Activated CD8-positive, alpha-beta T cell treated with anti-CD3 and anti-CD28 coated beads, Interleukin-2, amount 10 ng/mL, durations not matched to agents 7 days and 5 days (primary cell): ENCODE measurements at places on chromosomes 12 and 14. TPM values are rescaled to one million over a fixed set of nuclear protein-coding genes. Genes with fewer than 3 reads are reported as not detected.

GRCh38 chr12:13788626-13789025 is 192.8 kb downstream of the GRIN2B start:
- DNase-seq: no peak
- H3K27me3 ChIP-seq: no peaks in the 10 kb centered on the region
- H3K4me3 ChIP-seq: no peak overlapping the region
- no peaks in the 10 kb centered on the region for H3K4me1 ChIP-seq
- H3K36me3 ChIP-seq: no peaks in the 10 kb centered on the region

DNA sequence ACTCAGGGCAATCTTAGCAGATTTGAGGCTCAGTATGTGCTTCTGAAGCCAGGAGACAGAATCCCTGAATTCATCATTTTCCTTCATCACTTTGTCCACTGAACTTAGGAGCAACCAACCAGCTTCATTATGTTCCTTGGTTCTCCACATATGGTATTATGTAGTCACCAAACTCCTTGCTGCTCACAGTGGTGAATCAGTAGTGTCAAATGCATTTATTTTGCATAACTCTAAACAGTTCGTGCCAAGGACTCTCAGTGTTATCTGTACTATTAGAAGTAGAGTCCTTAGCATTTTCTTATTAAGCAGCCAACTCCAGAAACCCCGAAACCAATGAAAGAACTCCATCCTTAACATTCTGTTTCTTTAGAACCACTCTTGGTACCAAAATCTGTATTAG is 466.9 kb upstream of the RGS6 start:
- DNase-seq: no peak
- H3K4me3 ChIP-seq: no peak overlapping the region
- H3K27me3 ChIP-seq: no peaks in the 10 kb centered on the region
- H3K36me3 ChIP-seq: peaks cover 26% of the 10 kb centered on the region

DNA sequence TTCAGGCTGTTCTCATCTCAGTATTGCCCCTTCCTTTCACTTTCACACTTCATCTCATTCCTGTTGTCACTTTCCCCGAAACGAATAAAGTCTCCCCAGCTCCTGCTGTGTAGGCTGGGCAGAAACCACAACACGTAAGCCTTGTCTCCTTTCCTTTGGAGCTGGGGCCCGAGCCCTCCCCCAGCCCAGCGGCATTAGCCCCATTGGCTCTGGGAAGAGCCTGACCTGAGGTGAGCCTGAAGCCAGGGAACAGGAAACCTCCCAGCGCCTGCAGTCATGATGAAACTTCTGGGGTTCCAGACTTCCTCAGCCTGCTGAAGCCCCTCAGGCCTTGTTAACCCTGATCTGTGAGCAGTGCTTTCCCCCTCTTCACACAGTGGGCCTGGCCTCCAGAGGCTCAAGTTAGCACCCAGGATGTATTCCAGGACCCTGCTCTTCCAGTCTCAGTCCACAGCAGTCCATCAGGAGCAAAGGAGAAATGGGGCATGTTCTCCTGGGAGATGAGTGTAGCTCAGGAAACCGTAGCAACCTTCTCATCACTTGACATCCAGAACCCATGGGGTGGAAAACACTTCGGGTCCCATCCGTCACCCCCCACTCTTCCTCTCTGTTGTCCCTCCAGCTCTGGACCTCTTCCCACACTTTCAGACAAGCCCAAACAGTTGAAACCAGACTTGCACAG is 21.8 kb downstream of the VASH1 start:
- H3K4me1 ChIP-seq: peaks cover 56% of the 10 kb centered on the region
- H3K27me3 ChIP-seq: no peaks in the 10 kb centered on the region
- H3K36me3 ChIP-seq: no peaks in the 10 kb centered on the region

GRCh38 chr12:95986635-95987570 is 9.2 kb downstream of the HAL start:
- H3K4me1 ChIP-seq: no peaks in the 10 kb centered on the region
- peaks cover 3% of the 10 kb centered on the region for H3K27me3 ChIP-seq
- H3K4me3 ChIP-seq: no peak overlapping the region
- H3K27ac ChIP-seq: no peak overlapping the region
- DNase-seq: no peak

DNA sequence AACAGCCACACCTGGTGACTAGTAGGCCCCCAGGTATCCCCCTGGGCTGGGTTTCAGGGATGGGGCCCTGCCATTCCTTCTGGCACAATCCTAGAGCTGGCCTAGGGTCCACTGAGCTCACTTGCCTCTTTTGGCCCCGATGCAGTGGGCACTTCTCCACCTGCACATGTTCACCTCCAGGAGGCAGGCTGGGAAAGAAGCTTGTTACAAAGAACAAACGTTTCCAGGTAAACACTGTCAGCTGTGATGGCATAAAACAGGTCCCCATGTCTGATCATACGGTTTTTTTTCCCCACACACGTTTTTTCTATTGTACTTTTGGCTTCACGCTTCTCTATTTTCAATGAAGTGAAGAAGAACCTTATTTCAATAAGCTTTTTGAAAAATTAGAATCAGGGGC is 15.8 kb upstream of the HVCN1 start:
- H3K27me3 ChIP-seq: no peaks in the 10 kb centered on the region
- H3K36me3 ChIP-seq: peaks cover 3% of the 10 kb centered on the region
- H3K4me1 ChIP-seq: no peaks in the 10 kb centered on the region
- H3K4me3 ChIP-seq: no peak overlapping the region

DNA sequence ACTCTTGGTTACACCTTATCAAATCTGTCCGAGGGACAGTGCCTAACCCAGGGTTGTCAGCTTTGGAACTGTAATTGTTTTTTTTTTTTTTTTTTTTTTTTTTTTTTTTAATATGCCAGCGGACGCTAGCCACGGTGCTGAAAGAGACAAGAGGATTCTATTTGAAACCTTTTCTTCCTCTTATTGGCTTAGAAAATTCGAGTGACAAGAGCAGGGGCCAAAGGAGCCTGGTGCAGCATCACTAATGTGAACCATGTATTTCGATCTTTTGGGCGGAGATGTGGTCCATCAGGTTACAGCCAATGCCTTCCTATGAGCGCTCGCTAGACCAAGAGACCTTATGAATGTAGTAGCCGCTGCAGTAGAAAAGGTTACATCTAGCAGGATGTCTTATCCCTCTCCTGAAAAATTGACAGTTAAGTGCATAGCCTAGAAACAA is 922 bp downstream of the PTPRR start:
- no peaks in the 10 kb centered on the region for H3K36me3 ChIP-seq
- no peak overlapping the region for H3K27ac ChIP-seq
- no peaks in the 10 kb centered on the region for H3K4me1 ChIP-seq
- peaks cover 3% of the 10 kb centered on the region for H3K27me3 ChIP-seq
- no peak for DNase-seq

DNA sequence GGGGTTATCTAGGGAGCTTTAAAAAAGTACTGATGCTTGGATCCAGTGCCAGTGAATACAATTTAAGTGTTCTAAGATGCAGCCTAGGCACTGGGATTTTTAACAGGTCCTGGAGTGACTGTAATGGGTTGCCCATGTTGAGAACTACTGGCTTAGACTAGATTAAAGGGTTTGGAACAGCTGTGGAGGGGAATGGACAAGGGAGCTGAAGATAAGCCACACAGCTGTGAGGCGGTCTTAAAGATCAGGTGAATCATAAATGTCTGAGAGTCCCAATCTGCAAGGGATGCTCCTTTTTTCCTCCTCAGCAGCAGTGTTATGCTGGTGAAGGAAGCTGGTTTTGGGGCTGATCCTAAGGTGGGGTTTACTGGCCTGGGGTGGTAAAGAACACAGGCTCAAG is 35.5 kb upstream of the FRMD6 start:
- DNase-seq: no peak
- no peaks in the 10 kb centered on the region for H3K36me3 ChIP-seq
- no peak overlapping the region for H3K27ac ChIP-seq
- H3K27me3 ChIP-seq: peaks cover 6% of the 10 kb centered on the region
- H3K4me1 ChIP-seq: no peaks in the 10 kb centered on the region

DNA sequence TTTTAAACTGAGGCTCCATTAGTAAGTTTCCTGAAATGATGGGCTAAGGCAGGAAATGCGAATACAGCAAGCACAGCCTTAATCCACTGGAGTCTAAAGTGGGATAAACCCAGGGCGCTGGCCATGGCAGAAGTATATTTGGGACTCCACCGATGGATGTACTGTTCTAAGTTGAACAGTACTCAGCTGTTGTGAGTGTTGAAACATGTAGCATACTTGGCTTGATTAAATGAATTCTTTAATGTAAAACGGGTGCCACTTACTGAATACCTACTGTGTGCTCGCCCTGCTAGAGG is 996 bp downstream of the SSPN start:
- no peak overlapping the region for H3K27ac ChIP-seq
- peaks cover 8% of the 10 kb centered on the region for H3K4me1 ChIP-seq
- peaks cover 61% of the 10 kb centered on the region for H3K27me3 ChIP-seq
- DNase-seq: no peak
- H3K36me3 ChIP-seq: no peaks in the 10 kb centered on the region

DNA sequence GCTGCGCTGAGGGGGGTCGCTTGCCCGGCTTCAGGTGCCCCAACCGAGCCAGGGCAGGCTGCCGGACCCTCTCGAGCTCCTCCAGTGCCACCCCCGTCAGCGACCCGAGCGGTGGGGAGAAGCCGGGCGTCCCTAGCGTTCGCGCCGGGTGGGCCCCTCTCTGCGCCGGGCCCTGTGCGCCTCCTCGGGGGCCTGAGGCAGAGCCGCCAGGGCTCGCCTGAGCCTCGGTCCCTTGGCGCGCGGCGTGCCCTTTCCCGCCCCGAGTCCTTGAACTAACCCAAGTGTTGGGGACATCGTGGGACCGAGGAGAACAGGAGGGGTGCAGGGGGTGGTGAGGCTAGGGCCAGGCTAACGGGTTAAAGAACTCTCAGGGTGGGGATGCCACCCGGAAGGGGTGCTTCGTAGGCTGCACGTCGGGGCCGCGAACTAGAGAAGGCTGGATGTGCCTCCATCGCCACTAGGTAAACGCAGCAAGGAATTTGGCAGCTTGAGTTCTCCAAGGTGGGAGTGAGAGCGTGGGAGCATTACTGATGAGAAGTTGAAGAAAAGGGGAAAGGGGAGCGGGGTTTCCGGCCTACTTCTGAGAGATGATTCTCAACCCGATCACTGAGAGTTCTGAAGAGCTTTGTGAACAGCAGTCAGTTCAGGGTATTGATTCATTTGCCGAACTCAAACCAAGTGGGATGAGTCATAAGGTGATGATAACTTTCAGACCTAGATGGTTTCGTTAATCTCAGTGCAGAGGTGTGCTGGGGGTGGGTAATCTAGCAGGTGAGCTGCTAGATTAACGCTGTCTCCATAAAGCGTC is 618 bp downstream of the RNF34 start:
- H3K4me3 ChIP-seq: peak overlapping the region; percentile 89
- H3K27me3 ChIP-seq: no peaks in the 10 kb centered on the region
- peak; percentile 63 for DNase-seq
- peak overlapping the region; percentile 91 for H3K27ac ChIP-seq
- peaks cover 32% of the 10 kb centered on the region for H3K4me1 ChIP-seq
- peaks cover 32% of the 10 kb centered on the region for H3K36me3 ChIP-seq

DNA sequence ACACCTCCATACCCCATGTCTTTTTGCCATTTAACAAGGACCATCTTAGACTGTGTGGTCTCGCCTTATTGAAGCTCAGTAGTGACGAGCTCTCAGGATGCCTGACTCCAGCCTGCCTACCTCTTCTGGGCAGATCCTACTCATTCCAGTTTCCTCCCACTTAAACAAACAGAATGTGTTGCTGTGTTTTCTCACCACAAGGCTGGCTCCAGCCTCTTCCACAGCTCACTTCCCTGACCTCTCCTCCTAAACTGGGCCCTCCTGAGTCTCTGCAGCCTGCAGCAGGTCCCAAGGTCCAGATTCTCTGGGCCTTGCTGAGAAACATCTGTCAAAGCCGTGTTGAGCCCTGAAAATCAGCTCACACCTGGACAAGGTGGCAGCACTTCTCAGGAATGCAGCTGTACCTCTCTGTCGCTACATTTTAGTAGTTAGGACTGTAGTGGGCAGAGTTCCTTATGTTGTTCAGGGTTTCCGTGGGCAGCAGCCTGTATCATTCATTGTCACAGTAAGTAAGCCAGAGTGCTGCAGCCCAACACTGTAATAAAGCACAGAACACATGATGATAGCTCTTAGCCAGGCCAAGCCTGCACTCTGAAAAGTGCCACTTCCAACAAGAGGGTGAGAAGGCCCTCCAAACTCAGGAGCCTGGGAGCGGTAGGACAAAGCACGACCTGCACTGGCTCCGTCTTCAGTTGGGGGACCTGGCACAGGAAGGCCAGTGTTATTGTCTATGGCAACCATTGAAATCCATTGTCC is 68.5 kb downstream of the NKX2-1 start:
- no peaks in the 10 kb centered on the region for H3K36me3 ChIP-seq
- no peak overlapping the region for H3K4me3 ChIP-seq
- DNase-seq: no peak
- no peak overlapping the region for H3K27ac ChIP-seq
- no peaks in the 10 kb centered on the region for H3K27me3 ChIP-seq

DNA sequence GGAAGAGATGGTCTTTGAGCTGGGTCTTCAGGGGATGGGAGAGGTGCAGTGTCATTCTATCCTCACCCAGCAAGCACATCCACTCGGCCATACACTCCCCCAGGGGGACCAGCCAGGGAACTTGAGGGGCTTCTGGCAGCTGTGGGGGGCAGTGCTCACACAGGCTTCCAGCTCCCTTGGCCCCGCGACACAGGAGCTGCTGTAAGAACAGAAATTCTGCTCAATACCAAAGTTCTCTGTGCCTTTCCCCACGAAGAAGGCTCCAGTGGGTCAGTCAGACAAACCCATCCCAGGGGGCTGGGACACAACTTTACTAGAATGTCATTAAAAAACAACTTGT is 289.1 kb upstream of the RTL1 start:
- H3K27me3 ChIP-seq: no peaks in the 10 kb centered on the region
- no peak overlapping the region for H3K27ac ChIP-seq
- no peaks in the 10 kb centered on the region for H3K4me1 ChIP-seq
- H3K4me3 ChIP-seq: no peak overlapping the region

- no peak overlapping the region for H3K4me3 ChIP-seq
- H3K36me3 ChIP-seq: peaks cover 31% of the 10 kb centered on the region
- peak; percentile 63 for DNase-seq
- no peaks in the 10 kb centered on the region for H3K27me3 ChIP-seq
These were observed 70.0 kb upstream of the VPS33A start for GRCh38 chr12:122336015-122336946.

- peaks cover 2% of the 10 kb centered on the region for H3K36me3 ChIP-seq
- H3K27ac ChIP-seq: peak overlapping the region; percentile 86
- DNase-seq: peak; percentile 61
- peak overlapping the region; percentile 48 for H3K4me3 ChIP-seq
These were observed 25.8 kb upstream of the TMCC3 start for GRCh38 chr12:94676031-94676641.

GRCh38 chr14:63204407-63205043 is at the start of gene RHOJ:
Gene RHOJ, plus strand, starts transcription at chr14:63204443. Its CDS starts 427 bp downstream, at chr14:63204870.
- H3K4me1 ChIP-seq: no peaks in the 10 kb centered on the region
- H3K36me3 ChIP-seq: no peaks in the 10 kb centered on the region
- no peak within 1 kb of the TSS for H3K27ac ChIP-seq
- H3K27me3 ChIP-seq: no peaks in the 10 kb centered on the region

GRCh38 chr14:33010495-33010894 is 71.8 kb downstream of the NPAS3 start:
- no peak for DNase-seq
- H3K4me1 ChIP-seq: no peaks in the 10 kb centered on the region
- H3K27ac ChIP-seq: no peak overlapping the region
- H3K4me3 ChIP-seq: no peak overlapping the region
- H3K36me3 ChIP-seq: no peaks in the 10 kb centered on the region
- no peaks in the 10 kb centered on the region for H3K27me3 ChIP-seq

The ZNF385A gene
- 0.74 TPM for total RNA-seq

The TAS2R8 gene
- total RNA-seq: not detected

The PTGDR gene
- total RNA-seq: 0.68 TPM

The LRTM2 gene
- total RNA-seq: not detected

The ITGA7 gene
- 4.2 TPM for total RNA-seq

The POTEG gene
- not detected for total RNA-seq

The HNF1A gene
- total RNA-seq: not detected
